ENCODE measurements at places on chromosomes 12 and 14.

- DNase-seq, result no peak
These were observed 195.8 kb downstream of the FOXN3 start for GRCh38 chr14:89221109-89221810.

DNA sequence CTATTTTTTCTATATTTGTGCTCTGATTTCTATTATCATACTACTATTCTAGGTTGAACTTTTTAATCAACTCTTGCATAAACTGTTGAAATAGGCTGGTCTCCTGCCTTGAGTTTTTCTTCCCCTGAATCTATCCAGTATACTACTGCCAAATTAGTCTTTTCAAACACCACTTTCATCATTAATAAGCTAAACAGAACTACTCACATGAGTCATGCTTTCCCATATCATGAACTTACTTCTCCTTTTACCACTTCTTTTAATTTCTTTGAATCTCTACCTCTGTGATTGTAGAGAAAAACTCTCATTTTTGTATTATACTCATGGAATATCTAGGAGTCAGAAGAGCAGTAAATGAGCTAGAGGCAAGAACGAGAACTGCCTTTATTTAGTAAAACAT is 340.3 kb upstream of the PDE3A start:
- no peak for DNase-seq

GRCh38 chr12:85424581-85425348 is 144.7 kb downstream of the ALX1 start:
- DNase-seq, result peak; percentile 72

- DNase-seq, result no peak
These were observed 7.4 kb downstream of the TMEM120B start for GRCh38 chr12:121719926-121720414.

- no peak for DNase-seq
These were observed 50.8 kb upstream of the AP4S1 start for GRCh38 chr14:30974628-30975027.
